ENCODE measurements at places on chromosomes 5 and 9.
A peak's percentile ranks its signal among the peaks of the same experiment; 100 is the strongest.

DNA sequence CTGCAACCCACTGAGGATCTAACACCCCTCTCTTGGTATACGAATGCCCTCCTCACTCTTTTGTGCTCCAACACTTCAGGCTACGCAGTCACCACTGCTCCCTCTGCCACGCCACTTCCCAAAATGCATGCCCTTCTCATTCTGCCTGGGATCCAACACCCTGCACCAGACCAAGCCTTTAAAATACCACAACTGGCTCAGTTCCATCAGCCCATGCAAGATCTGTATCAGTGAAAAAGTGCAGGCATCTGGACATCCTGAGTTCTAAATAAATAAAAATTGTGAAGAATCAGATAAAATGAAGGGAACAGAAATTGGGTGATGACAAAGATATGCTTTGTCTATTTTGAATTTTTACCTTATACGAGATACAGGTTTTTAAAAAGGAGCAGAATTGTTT, 2.7 kb downstream of the NDUFB6 start:
- DNase-seq = no peak

GRCh38 chr5:72799721-72800120, 16.7 kb upstream of the TNPO1 start:
- DNase-seq = no peak

- no peak for DNase-seq
Measured at GRCh38 chr9:121849554-121849953, 198.1 kb downstream of the DAB2IP start.

DNA sequence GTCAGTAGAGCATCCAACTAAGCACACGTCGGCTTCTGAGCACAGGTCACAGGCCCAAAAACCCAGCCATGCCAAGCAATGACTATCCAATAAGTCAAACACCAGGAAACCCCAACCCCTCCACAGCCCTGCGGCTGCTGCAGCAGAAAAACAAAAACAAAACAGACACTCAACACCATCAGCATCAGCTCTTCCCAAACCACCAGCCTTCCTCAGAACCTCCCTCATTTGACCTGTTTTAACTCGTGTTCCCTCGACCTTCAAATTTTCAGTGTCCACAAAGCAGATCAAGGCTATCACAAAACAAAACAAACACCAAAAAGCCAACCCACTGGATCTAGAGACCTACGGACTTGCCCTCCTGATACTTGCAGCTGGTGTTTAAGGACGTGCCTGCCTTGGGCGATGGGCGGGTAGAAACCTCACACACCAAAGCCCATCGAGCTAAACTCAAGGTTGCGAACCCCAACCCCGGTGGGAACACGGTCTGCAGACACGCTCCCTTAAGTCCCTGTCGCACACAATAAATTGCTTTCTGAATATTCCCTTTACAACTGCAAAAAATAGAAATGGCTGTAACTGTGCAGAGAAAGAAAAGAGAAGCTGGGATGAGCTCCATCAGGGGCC, 247.1 kb upstream of the ANKRD55 start:
- DNase-seq = peak; percentile 54

DNA sequence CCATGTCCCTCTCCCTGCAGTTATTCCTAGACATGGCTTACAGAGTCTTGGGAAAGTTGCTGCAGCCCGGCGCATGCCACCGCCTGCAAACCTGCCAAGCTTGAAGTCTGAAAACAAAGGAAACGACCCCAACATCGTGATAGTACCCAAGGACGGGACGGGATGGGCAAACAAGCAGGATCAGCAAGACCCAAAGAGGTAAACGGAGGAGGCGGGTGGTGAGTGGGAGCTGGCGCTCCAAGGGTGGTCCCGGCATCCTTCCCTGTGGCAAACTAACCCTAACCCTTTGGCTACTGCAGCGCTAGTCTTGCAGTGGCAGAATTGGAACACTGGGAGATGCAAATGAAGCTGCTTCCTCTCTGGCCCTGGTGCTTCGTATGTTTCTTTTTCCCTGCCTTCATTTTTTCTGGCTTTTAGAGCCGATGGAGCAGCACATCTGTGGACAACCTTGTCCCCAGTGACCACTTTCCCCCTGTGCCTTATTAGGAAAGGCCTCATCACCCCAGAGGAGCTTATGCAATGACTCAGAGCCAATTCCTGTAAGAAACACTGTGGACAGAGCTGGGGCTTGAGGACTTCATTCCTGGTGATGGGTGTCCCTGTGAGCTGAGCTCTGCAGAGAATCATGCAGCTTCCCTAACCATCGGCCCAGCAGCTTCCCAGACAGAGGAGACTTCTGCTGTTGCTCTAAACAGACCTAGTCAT, 38.9 kb downstream of the PRRC2B start:
- DNase-seq = no peak

- no peak for DNase-seq
Measured at GRCh38 chr9:117672369-117672768, 31.8 kb upstream of the TLR4 start.

- no peak for DNase-seq
Measured at GRCh38 chr5:131635684-131636572, 899 bp upstream of the RAPGEF6 start.

GRCh38 chr5:140372971-140373487, 13.0 kb downstream of the SLC4A9 start:
- DNase-seq = peak; percentile 23

DNA sequence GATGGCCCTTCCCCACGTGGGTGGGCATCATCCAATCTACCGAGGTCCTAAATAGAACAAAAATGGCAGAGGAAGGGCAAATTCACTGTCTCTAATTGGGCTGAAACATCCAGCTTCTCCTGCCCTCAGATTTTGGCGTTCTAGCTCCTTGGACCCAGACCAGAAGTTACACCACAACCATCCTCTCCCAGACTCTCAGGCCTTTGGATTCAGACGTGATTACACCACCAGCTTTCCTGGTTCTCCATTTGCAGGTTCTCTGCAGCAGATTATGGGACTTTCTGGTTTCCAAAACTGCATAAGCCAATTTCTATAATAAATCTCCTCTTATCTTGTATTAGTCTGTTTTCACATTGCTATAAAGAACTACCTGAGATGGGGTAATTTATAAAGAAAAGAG, 73.6 kb upstream of the STARD4 start:
- no peak for DNase-seq

All from central memory CD4-positive, alpha-beta T cell (primary cell).